Stimulated activated CD4-positive, alpha-beta T cell treated with anti-CD3 and anti-CD28 coated beads, Interleukin-1b, Interleukin-23, amount 100 ng/mL, for 1 hour (primary cell): ENCODE measurements at places on chromosomes 6 and 20.

DNA sequence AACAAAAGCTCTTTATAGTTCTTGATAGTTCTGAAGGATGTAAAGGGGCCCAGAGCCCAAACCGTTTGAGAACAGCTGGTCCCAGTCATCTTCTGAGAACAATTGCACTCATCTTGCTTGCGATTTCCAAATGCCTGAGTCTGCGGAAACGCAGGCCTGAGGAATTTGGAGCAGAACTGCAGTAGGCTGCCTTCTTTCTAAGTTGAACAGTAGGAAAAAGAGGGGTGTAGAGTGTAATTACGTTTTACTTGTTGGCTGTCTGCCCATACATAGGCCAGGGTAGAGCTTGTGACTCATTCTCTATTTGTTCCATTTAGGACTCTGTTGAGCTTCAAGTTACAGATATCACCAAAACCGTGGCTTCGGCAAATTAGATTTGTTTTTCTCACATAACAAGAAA lies 42.0 kb upstream of the KIF16B start:
- no peak for DNase-seq

GRCh38 chr6:116316772-116317467 lies 37.2 kb upstream of the TSPYL1 start:
- DNase-seq: no peak

GRCh38 chr6:156857573-156857972 lies 80.4 kb downstream of the ARID1B start:
- no peak for DNase-seq

GRCh38 chr20:22675341-22675740 lies 91.0 kb upstream of the FOXA2 start:
- no peak for DNase-seq

- DNase-seq: no peak
Measured at GRCh38 chr20:23826541-23827021, at the start of gene CST2. Gene CST2 (minus strand): TSS chr20:23826729. CDS start chr20:23826660, 69 bp downstream.

GRCh38 chr6:127085181-127085580 lies 33.3 kb upstream of the RSPO3 start:
- no peak for DNase-seq

DNA sequence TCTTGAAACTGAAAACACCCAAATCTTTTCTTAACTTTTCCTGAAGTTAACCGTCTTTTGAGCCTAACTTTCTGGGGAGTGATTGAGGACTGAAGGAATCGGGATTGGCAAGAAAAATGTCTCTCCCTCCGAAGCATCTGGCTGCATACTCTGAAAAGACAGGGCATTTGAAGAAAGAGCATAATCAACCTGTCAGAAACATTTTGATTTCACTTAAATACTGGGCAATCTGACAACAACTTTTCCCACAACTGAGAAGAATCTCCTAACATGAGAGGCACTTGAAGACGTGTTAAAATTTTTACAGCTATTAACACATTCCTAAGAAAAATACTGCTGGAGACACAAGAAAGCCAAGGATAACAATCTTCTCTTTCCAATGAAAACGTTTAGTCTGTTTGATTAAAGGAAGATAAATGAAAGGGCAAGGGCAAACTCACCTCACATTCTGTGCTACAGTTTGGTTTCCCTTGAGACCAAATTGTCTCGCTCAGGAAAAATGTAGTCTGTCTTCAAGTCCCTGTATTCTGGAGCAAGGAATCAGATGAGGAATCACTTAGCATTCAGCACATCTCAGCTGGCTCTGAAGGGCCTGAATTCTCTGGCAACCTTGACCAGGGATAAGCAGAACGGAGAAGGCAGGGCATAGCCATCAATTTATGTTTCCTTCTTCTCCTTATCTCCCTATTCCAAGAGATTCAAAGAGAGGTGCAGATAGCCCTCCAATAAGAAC lies 76.1 kb downstream of the TBX18 start:
- DNase-seq: no peak

DNA sequence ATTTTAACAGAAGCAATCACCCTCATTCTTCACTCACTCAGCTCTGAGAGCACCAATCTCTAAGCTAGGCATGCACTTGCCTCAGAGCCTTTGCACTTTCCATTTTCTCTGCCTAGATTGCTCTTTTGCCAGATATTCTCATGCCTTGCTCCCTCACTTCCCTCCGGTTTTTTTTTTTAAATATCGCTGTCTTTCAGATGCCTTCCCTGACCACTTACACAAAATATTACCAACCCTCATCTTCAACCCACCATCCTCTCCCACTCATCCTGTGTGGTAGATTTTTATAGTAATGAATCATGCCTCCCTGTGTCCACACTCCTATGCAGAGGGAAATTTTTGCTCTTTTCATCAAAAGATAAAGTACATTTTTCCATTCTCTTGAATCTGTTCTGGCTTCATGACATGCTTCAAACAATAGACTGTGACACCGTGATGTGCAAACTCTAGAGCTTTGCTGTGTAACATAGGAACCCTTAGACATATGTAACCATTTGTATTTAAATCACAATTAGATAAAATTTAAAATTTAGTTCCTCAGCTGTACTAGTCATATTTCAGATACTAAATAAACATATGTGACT lies 437.1 kb downstream of the UTRN start:
- no peak for DNase-seq

DNA sequence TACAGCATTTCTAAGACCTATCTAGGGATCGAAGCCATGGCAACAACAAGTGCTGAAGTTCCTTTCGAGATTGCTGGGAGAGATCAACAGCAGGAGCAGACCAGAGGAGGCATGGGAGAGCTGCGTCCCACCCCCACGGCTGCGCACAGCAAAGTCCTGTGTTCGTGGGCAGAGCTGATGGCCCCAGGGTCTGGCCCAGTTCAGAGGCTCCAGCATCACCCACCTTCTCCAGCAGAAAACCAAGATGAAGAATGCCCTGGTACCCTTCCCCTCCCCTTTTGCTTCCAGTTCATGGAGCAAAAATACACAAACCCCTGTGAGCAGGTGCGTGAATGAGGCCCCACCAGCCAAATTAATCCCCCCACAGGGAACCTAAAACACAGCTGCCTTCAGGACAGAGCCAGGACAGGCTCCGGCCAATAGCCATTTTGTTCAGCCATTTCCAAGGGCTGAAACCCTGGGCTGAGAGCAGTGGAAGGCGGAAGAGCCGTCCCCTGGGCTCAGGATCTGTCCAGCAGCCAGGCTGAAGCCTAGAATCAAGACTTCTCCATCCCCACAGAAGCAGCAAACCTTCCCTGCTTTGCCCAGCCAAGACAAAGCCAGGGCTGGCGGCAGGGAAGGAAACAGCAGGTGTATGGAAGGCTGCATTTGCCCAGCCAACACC lies 102.8 kb downstream of the PREX1 start:
- no peak for DNase-seq

DNA sequence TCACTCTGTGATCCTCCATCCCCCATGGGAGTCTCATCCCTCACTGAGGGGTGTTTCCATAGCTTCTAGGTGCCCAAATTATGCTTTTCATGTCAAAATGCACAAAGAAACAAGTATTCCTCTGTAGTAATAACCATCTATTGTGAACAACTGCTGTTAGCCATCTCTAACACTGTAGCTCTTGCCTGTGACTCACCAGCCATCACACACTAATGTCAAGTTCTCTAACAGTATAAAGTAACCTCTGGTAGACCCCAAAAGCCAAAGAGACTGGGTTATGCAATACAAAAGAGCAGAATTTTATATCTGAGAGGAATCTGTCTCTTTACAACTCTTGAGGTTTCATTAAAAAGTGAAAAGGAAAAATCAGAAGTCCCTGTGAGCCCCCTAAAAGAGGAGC lies 25.4 kb upstream of the IYD start:
- no peak for DNase-seq

DNA sequence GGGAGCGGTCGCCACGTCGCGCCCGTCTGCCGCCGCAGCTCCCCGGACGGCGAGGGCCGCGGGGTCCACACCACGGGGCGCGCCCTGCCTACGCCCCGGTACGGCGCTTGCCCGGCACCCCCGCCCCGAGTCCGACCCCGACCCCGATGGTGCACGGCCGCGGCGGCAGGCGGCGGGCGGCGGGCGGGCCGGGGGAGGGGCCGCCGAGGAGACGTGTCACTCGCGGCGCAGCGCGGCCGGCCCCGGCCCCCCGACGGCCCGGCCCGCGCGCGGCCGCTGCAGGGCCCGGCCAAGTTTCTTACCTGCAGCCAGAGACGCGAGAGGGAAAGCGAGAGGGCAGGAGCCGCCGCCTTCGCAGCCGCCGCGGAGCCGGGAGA lies 328 bp downstream of the RRBP1 start:
- no peak for DNase-seq

GRCh38 chr6:52333840-52334200 lies 28.1 kb upstream of the PAQR8 start:
- no peak for DNase-seq

GRCh38 chr6:110547266-110547964 lies 71.0 kb upstream of the SLC22A16 start:
- no peak for DNase-seq

- no peak for DNase-seq
Measured at GRCh38 chr6:168695701-168696100, 254.7 kb downstream of the SMOC2 start.

GRCh38 chr6:32943864-32944649 lies 3.2 kb upstream of the HLA-DMB start:
- DNase-seq: no peak

GRCh38 chr20:50982363-50982762 lies 23.7 kb downstream of the MOCS3 start:
- no peak for DNase-seq

DNA sequence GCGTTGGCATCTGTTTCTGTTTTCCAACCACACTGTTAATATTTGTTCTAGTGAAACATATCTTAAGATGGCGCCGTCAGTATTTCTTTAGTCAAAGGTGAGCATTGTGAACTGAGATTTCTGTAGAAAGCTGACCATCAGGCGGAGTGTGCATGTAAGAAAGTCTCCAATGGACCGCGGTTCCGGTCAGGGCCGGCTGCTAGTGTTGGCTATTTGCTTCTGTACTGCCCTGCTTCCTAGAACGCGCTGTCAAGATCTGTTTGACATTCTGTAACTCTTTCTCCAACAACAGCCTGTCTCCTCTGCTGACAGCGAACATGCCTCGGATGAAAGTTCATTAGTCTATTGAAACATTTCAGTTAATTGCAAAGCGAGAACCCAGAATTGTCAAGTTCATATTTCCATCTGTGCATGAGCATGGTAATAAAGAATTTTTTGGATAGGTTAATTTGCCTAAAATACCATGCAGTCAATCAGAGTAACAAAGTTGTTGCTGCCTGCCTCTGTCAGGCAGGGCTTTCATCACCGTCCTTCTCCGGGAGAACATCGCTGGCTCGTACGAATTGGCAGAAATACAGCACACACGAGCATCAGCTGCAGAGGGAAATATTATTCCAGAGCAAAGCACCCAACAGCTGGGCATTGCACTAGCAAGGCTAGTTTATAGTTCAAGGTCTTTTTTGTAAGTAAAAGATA lies 369.1 kb downstream of the CDH4 start:
- DNase-seq: no peak

DNA sequence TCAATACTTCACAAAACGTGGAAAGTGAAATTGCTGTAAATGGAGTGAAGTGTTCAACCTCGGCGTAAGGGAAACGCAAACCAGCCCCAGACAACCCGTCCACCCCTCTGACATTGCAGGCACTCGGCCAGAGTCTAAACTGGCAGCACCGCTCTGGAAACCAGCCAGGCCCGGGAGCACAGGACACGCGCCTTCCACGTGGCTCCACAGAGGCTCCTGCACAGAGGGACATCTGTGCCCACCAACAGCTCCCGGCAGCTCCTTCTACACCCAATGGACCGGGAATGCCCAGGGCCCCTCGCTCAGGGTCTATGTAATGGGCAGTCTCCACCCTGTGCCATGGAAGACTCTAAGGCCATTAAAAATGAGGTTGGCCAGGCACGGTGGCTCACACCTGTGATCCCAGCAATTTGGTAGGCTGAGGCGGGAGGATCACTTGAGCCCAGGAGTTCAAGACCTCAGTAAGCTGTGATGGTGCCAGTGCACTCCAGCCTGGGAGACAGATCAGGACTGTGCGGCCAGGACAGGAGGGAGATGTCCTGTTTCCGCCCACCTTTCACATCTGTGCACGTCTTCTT lies 3.4 kb upstream of the HELZ2 start:
- DNase-seq: no peak
